ENCODE measurements at places on chromosomes 7 and 10.

GRCh38 chr7:39130857-39131526 lies 153.3 kb downstream of the POU6F2 start:
- DNase-seq: no peak

DNA sequence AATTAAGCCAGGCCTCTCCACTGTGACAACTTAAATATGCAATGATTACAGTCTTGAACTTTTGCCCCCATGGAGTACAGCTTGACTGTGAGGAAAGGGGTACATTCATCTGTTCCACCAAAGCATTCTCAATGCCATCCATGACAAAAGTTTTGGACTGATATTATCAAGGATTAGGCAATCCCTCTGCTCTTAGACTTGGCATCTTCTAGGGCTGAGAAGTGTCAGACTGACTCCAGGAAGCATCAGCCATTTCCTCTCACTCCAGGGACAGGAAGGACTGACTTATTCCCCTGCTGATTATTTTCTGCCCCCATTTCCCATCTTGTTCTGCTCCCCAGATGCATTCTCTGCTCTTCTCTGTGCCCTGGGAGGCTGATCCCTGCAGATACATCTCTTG lies 69.7 kb downstream of the ZNF365 start:
- no peak for DNase-seq

DNA sequence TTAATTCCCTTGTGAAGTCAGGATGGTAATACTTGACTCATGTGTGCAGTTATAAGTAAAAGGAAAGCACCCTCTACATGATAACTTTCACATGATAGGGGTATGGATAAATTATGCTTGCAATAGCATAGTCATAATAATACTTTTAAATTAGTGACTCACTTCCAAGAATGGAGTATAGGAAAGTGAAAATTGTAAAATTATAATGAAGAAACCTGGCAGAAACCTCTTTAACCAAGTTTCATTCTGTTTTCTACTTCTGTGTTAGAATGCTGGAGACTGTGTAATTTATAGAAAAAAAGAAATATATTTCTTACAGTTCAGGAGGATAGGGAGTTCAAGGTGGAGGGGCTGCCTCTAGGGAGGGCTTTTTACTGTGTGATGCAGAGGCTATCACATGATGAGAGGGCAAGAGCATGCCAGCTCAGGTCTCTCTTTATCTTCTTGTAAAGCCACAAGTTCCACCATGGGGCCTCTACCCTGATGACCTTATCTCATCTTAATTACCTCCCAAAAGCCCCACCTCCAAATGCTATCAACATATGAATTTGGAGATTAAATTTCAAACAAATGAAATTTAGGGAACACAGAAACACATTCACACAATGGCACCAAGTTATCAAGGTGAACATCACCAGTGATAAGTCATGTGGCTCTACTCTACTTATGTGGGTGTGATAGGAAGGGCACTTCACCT lies 43.2 kb downstream of the HDAC9 start:
- DNase-seq: no peak

GRCh38 chr7:131471250-131472004 lies 85.0 kb downstream of the PODXL start:
- no peak for DNase-seq

DNA sequence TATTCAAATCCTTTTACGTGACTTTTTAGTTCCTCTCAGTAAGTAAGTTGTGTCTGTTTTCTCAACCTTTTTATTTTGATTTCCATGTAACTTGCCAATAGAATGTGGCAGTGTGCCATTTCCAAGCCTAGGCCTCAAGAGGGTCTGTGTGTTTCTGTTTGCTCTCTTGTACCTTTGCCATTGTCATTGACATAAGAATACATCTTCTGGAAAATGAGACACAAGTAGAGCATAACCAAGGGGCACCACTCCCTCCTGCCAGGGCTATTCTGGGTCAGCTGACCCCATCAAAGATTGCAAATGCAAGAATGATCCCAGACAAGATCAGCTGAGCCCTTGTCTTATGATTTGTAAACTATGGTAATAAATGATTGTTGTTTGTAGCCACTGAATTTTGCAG lies 524.0 kb downstream of the IPMK start:
- no peak for DNase-seq

DNA sequence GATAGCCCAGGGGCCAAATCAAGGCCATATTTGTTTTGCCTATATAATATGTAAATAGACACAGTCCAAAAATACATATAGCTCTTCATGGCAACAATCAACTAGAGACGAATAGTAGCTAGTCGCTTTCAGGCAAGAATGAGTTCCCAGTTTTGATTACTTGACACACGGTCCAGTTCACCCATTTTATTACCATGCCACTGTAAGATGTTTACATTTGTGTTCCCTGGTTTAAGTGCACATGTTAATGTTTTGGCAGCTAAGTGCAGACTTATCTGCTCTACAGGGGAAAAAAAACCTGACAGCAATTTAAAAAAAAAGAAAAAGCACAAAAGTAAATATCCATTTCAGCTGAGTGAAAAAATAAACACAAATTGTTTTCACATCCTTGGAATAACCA lies 213.1 kb downstream of the TPK1 start:
- no peak for DNase-seq

GRCh38 chr7:33700001-33700899 lies 205.1 kb upstream of the BMPER start:
- DNase-seq: no peak

DNA sequence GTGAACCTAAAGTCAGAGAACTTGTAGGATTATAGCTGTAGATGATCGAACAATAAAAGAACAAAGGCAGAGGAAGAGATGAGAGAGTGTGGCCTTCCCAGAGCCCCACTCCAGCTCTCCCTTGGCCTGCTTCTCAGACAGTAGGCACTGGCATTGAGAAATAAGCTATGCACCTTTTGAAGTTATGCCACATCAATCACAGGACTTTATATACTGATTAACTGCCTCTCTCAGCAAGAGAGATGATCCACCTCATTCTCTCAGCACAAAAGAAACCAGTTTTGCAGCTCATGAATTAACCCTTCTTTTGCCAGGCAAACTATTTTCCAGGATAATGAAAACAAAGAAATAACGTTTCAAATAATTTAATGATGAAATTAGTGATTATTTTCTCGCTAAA lies 22.0 kb upstream of the CTTNBP2 start:
- no peak for DNase-seq

GRCh38 chr10:120503689-120504088 lies 46.7 kb downstream of the PLPP4 start:
- DNase-seq: peak; percentile 44

GRCh38 chr7:24907311-24907886 lies 72.6 kb downstream of the OSBPL3 start:
- DNase-seq: peak; percentile 67

- no peak for DNase-seq
Observed at GRCh38 chr10:78419481-78420265, 386.0 kb downstream of the RPS24 start.

DNA sequence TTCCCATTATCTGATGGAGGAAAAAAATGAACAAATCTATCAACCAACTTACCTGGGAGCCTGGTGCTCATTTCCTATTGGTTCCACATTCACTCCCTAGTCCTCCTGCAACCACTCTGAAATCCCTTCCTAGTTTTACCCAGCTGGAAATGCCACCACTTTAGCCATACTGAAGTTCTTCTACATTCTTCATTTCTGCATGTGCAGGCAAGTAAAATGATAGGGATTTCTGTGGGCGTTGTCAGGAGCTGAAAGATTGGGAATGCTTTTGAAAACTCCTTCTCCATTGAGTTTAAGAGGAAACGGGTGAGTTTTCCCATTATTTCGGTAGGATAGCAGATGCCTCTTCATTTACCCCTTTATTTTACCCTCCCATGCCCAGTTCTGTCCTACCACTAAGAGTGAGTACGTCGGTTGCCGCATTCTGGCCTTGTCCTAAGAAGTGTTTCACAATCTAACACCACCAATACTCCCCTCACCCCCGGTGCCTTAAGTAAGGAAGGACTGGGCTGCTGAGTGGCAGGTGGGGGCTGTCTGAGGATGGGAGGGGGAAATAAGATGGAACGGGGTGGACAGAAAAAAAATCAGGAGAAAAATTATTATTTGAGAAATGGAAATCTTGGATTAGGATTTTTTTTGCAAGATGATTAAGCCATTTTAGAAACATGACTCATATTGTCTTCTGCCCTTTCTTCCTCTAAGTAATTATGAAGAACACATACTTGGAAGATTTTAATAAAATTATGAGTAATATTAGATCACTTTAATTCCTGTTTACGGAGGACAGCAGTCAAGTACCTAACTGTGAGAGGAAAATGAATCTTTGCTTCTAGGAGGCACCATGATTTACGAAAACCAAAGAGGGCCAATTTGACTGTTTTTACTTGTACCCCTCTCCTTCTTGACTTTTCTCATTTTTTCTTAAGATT lies 13.2 kb upstream of the TAS2R60 start:
- DNase-seq: peak; percentile 15

GRCh38 chr7:157980774-157981173 lies 606.8 kb downstream of the PTPRN2 start:
- no peak for DNase-seq

DNA sequence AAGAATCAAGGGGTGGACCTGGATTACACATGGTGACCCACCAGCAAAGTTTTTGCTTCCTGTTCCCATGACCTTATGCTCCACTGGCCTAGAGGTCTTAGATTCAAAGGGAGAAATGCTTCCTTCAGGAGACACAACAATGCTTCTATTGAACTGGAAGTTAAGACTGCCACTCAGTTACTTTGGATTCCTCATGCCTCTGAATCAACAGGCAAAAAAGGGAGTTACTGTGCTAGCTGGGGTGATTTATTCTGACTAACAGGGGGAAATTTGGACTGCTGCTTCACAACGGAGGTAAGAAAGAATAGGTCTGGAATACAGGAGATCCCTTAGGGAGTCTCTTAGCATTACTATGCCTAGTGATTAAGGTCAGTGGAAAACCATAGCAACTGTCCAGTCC lies 10.3 kb downstream of the TMEM229A start:
- no peak for DNase-seq

GRCh38 chr10:16606421-16606820 lies 84.7 kb upstream of the C1QL3 start:
- peak; percentile 8 for DNase-seq

- DNase-seq: peak; percentile 32
Observed at GRCh38 chr10:63976538-63976937, 455.3 kb downstream of the REEP3 start.

DNA sequence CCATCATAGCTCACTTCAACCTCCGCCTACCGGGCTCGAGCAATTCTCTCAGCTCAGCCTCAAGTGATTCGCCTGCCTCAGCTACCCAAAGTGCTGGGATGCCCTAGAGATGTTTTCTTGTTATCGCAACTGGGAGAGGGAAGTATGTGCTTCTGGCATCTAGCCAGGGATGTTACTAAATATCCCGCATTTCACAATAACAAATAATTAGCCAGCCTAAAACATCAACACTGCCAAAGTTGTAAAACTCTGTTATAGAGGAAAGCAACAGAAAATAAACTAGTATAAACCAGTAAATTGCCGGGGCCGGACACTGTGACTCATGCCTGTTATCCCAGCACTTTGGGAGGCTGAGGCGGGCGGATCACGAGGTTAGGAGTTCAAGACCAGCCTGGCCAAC lies 7.2 kb downstream of the INA start:
- no peak for DNase-seq

- no peak for DNase-seq
Observed at GRCh38 chr10:100769481-100769880, 24.1 kb downstream of the PAX2 start.

DNA sequence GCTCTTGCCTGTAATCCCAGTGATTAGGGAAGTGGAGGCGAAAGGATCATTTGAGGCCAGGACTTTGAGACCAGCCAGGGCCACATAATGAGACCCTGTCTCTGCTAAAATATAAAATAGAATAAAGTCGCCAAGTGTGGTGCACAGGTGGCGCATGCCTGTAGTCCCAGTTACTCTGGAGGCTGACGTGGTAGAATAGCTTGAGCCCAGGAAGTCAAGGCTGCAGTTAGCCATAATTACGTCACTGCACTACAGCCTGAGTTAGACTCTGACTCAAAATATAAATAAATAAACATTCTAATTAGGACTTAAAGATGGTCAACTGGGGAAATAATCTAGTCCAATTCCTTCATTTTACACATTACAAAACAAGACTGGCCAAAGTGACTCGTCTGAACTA lies 768 bp downstream of the CHCHD2 start:
- peak; percentile 59 for DNase-seq

- no peak for DNase-seq
Observed at GRCh38 chr7:154942691-154943090, 60.2 kb downstream of the PAXIP1 start.

- no peak for DNase-seq
Observed at GRCh38 chr7:114976666-114977065, 54.8 kb downstream of the MDFIC start.
